ENCODE measurements at places on chromosomes 5 and 9.

GRCh38 chr9:99235926-99236634 is 14.0 kb downstream of the SEC61B start:
- DNase-seq, result no peak

- peak; percentile 16 for DNase-seq
Observed at GRCh38 chr5:32711681-32712480, 760 bp downstream of the NPR3 start.

- peak; percentile 56 for DNase-seq
Observed at GRCh38 chr9:125189011-125189360, 617 bp downstream of the PPP6C start.

DNA sequence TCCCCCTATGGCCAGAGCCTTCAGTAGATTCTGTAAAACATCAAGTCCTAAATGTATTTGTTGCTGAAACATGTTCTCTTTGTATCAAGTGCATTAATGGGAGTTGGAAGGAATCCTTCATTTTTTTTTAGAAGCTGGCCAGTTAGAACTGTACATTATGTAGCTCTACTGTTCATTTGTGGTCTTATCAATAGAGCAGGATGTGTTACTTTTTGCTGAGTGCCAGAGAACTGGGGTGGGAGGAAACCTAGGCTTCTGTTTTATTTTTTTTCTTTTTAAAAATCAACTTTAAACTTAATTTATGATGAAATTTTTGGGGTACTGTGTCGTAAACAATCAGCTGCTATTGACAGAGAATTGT is 5.1 kb downstream of the PIP5K1B start:
- no peak for DNase-seq
